ENCODE measurements at places on chromosomes 4 and X.

- DNase-seq = no peak
Measured at GRCh38 chr4:8176547-8177399, 18.2 kb upstream of the ABLIM2 start.

GRCh38 chrX:11397680-11398079 is 104.5 kb downstream of the AMELX start:
- DNase-seq = no peak

DNA sequence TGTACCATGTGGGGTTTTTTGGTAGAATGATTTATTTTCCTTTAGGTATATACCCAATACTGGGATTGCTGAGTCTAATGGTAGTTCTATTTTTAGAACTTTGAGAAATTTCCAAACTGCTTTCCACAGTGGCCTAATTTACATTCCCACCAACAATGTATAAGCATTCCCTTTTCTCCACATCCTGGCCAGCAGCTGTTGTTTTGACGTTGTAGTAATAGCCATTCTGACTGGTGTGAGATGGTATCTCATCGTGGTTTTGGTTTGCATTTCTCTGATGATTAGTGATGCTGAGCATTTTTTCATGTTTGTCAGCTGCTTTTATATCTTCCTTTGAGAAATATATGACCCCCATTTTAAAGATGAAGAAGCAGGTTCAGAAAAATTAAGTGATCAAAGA is 153.7 kb downstream of the CBR4 start:
- no peak for DNase-seq

GRCh38 chr4:38873290-38873944 is 5.8 kb downstream of the FAM114A1 start:
- no peak for DNase-seq

GRCh38 chr4:39841894-39842293 is 135.8 kb downstream of the PDS5A start:
- no peak for DNase-seq

- no peak for DNase-seq
Measured at GRCh38 chr4:72864898-72865297, 204.6 kb downstream of the COX18 start.

- DNase-seq = no peak
Measured at GRCh38 chr4:156158747-156159146, 205.1 kb upstream of the CTSO start.

DNA sequence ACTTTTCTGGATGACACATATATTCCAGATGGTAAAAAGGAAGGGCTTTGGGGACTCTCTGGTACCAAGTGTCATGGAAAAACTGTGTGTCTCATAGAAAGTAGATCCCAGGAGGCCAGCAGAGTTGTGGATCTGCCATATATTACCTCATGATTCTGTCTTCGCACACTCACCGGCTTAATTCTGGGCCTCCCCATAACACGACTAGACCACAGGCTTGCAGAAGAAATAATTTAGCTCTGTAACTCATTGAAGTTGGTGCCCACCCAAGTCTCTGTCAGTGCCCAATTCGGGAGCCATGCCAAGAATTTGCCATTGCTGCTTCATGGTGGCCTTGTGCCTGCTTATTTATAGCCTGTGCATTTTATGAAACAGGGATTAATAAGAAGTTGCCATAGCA is 104.5 kb downstream of the AR start:
- DNase-seq = no peak

DNA sequence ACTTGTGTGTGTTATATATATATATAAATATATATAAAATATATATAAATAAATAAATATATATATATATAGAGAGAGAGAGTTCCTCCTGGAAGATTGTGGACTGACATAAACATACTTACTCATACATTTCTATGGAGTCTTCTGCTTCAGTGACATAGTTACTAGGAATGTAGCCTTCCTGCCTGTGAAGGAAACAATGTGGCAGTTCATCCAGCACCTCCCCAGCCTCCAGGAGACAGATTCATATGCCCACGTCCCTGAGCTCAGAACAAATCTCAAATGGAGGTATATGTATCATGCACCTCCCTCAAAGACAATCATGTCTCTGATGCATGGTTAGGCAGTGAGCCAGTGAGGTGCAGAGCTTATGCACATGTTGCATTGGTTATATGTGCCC is 11.4 kb upstream of the TIMM8A start:
- DNase-seq = no peak

- no peak for DNase-seq
Measured at GRCh38 chr4:48375651-48376304, 34.4 kb downstream of the SLAIN2 start.

- no peak for DNase-seq
Measured at GRCh38 chrX:130696542-130696941, 206.5 kb downstream of the ENOX2 start.

DNA sequence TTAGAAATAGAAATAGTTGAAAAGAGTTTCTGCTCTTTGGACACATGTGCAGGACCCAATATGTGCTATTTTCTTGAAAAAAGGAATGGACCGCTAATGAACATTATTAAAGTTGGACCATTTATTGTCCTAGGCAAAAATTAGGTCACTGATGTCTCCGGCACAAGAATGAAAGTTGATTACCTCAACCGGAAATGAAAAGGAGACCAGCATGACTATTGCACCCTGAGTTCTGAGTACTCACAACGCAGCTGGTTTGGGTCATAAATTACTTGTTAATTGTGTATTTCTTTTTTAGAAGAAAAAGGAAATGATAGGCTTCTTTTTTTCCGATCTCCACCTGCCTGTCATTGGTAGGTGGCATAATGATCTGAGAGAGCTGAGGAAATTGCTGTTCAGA is 232.7 kb downstream of the ARHGAP24 start:
- DNase-seq = no peak

DNA sequence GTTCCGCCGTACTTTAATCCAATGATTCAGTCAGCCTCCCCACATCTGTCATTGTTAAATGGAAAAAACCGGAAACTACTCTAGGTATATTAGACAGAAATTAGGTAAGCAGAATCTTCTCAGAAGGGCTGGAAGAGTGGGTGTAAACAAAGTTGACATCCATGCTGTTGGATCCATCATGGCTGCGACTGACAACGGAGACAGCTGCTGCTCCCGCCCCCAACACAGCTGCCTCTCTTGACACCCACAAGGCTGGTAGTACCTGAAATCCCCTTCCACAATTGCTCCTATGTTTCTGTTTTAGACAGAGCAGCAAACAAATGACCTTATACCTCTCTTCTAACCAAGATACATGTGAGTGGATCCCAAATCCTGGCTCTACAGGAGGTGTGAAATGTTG is 66.6 kb downstream of the RXFP1 start:
- no peak for DNase-seq

DNA sequence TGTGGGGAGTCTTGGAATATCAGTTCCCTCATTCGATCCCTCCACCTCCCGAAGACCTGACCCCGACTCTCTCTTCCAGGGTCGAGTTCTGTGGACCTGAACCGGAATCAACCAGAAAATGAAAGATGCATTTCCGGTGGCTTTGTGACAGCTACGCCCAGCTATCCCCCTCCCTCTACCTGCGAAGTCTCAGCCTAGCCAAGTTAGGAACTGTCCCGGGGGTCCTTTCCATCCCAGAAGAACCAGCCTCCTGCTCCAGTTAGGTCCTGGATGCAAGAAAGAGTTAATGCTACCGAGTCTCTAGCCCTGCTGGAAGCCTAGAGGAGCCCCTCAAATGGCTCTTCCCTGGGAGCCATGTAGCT is 13.4 kb upstream of the ETDC start:
- DNase-seq = no peak

GRCh38 chr4:175961604-175962003 is 104.0 kb upstream of the WDR17 start:
- no peak for DNase-seq

DNA sequence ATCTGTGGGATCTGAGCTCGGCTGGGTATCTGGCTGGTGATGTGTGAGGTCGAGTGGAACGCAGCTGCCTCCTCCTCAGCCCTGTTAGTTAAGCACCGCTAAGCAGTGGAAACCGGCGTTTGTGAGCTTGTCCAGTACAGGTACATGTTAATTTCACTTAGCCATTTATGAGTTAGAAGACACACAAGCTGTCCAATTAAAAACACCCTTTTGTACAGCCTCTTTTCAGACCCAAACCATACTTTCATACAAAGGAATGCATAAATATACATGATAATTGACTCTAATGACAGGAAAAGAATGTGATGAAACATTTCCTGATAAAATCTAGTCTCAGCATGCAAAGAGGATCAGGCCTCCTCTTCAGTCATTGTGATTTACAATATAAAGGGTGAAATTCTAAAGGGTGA is 163.6 kb upstream of the FAT1 start:
- no peak for DNase-seq

- no peak for DNase-seq
Measured at GRCh38 chr4:110850461-110851442, 227.9 kb upstream of the PITX2 start.

- DNase-seq = no peak
Measured at GRCh38 chr4:1862055-1862911, 6.3 kb upstream of the LETM1 start.

GRCh38 chr4:32106767-32107166 is 1386.6 kb downstream of the PCDH7 start:
- DNase-seq = no peak

DNA sequence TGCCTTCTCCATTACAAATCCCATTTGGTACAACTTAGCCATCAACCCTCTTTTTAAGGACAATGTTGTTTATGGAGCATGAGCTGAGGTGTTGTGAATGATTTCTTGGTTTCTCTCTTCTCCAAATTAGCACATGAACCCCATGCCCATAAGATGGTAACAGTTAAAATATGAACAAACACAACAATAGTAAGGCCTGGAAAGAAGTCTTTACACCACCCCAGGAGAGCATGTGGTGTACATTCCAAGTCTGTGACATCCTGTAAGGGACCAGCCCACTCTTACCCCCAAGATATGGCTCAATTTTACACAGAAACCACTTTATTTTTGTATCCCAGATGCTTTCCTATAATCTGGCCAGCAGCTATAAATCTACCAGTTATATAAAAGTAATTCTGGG is 226.1 kb downstream of the COX18 start:
- DNase-seq = no peak

- DNase-seq = no peak
Measured at GRCh38 chr4:1405636-1406393, 427 bp downstream of the NKX1-1 start.

DNA sequence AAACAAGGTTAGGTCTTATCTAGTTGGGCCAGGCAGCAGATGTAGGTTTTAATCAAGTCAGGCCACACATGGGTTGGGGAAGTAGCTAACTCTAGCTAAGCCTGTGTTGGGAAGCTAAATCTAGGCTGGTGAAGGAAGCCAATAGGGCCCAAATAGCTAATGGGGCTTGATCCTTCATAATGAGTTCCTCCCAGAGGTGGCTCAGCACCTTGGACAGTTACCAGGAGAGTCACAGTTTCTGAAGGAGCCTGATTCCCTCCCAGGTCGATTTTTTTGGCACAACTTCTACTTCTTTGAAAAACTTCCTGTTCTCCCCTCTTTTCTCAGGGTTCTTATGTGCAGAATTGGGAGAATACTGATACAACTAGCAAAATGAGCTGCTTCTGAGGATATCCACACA is 242.5 kb upstream of the PRPS2 start:
- DNase-seq = no peak

DNA sequence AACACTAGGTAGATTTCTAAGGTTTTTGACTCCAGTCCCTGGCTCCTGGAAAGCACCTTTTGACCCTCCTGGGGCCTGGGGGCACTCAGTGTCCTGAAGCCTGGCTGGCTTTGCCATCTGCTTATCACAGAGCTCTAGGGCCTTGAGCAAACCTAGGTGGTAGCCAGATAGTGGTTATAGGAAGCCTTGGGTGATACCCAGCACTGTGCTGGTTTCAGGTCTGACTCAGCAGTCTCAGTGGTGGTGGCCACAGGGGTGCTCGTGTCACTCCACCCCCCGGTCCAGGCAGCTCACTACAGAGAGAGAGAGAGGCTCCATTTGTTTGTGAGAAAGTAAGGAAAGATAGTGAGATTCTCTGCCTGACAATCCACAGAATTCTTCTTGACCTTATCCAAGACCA is 195.8 kb upstream of the ZFP42 start:
- DNase-seq = no peak

DNA sequence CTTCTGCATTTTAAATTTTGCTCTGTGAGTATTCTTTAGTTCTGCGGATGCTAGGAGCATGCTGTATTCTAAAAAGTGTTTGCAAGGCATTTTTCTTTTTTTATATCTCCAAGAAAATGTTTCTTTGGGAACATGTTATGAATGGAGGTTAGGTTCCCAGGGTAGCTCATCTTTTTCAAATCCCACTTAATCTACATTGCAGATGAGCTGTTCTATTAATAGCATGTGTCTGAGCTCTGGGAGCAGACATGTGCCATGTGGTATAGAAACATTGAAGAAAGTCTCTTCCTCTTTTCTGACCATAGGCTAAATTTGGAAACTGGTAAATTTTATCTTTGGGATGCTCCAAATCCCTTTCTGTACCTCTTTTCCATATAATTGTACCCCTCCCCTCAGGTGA is 23.2 kb downstream of the DIAPH2 start:
- DNase-seq = no peak

DNA sequence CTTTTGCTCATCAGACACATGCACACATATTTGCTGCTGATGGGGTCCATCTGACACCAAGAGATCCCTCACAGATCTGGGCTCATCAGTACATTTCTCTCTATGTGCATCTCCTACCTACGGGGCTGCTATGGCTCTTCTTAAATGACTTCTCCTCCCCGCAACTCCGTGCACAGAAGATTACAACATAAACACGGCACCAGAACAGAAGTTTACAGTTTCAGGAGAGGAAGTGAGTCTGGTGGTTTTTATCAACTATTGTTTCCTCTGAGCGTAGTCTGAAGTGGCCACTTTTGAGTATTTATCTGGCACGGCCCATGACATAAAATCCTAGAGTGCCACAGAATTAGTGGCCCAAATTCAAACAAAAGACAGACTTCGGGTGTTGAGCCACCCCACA is 263.8 kb downstream of the PRDM5 start:
- no peak for DNase-seq

DNA sequence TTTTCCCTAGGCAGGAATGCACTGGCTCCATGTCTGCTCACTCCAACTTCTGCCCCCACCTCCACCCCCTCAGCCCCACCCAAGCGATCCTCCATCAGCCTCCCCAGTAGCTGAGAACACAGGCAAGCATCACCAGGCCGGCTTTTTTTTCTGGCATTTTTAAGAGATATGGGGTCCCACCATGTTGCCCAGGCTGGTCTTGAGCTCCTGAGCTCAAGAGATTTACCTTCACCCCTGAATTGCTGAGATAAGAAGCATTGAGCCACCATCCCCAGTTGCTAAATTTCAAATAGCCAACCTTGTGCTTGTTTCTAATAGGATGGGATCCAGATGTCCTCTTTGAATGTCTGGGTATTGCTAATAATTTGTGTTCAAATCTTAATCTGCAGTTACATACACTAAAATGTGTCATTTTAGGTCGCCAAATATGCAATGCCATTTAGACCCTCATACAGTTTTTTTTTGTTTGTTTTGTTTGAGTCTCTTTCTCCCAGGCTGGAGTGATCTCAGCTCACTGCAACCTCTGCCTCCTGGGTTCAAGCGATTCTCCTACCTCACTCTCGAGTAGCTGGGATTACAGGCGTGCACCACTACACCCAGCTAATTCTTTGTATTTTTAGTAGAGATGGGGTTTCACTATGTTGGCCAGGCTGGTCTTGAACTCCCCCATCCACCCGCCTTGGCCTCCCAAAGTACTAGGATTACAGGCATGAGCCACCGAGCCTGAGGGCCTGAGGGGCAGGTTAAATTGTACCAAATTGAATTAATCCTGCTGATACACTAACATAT is 8.8 kb downstream of the LARP7 start:
- no peak for DNase-seq
